ENCODE measurements at places on chromosomes 1 and 21.

- no peak for DNase-seq
Measured at GRCh38 chr1:18175530-18176377, 68.2 kb downstream of the IGSF21 start.

DNA sequence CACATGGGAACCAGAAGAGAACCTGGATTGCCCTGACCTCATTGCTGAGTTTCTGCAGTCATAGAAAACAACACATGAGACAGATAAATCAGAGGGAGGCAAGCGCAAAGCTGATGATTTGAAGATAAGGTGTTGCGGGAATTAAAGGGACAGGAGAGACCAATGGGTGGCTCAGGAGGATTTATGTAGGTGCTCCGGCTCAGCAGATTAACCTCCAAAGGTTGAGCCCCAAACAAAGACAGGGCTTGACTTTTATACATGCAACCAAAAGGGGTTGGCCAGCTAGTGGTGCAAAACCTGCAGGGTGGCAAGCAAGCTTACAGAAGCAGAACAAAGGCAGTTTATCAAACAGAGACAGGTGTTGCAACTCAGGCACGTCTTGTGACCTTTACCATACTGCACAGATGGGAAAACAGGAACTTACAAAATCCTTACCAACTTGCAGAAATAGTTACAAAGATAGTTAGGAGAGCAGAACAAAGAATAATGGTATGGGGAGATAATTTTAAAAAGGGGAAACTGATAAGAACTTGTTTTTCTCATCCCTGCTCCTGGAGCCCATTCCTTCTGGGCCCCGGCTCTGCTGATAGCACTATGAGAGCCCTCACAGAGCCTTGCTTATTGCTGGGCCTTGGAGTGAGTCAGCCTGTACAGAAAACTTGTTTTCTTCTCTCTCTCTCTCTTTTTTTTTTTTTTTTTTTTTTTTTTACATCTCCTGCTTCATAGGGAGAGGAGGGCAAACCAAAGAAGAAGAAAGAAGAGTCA, 93.6 kb downstream of the SNRPE start:
- DNase-seq = peak; percentile 24

DNA sequence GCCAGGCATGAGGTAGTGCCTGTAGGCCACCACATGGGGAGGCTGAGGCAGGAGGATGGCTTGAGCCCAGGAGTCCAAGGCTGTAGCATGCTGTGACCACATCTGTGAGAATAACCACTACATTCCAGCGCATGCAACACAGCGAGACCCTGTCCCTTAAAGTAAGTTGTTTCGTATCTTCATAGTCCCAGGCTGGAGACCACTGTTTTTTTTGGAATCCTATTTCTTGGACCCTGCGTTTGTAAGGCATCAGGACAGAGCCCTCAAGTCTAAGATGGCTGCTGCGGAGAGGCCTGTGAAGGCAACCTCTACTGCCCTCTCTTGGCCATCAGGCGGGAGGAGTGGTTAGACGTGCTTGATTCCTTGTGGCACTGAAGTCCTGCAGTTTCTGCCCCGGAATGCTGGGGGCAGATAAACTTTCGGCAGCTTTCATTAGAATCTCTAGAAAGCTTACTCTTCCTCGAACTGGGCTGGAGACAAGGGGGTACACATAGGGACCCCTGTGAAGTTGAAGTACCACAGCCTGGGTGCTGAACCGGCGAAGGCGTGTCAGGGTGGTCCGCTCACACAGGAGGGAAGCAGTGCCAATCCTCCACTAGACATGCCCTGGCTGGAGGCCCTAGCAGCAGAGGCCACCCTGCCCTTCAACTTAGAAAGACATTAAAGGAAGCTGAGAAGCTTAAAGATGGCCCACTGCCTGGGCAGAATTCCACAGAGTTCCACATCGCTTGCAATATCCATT, 36.6 kb downstream of the RABIF start:
- peak; percentile 79 for DNase-seq

DNA sequence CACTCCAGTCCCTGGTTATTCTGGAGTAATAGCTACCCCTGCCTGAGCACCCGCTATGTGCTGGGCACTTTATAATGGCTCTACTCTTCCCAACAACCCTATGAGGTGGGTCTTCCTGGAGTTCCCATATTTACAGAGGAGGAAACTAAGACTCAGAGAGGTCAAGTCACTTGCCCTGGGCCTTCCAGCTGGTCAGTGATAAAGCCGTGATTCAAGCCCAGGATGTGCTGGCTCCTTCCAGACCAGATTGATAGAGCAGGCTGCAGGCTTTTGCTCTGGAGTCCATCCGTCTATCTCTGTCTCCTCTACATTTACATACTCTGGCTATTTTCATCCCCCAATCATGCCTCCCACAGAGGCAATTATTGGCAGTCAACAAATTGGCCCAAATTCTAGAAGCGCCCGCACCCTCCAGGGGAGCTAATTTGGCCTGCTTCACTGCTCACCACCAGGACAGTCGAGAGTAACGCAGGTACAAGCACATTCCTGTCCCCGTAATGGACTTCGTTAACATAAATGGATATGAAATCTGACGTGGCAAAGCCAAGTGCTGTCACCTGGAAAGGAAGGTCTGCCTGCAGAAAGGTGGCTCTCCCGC, 39.8 kb upstream of the SELENON start:
- no peak for DNase-seq

DNA sequence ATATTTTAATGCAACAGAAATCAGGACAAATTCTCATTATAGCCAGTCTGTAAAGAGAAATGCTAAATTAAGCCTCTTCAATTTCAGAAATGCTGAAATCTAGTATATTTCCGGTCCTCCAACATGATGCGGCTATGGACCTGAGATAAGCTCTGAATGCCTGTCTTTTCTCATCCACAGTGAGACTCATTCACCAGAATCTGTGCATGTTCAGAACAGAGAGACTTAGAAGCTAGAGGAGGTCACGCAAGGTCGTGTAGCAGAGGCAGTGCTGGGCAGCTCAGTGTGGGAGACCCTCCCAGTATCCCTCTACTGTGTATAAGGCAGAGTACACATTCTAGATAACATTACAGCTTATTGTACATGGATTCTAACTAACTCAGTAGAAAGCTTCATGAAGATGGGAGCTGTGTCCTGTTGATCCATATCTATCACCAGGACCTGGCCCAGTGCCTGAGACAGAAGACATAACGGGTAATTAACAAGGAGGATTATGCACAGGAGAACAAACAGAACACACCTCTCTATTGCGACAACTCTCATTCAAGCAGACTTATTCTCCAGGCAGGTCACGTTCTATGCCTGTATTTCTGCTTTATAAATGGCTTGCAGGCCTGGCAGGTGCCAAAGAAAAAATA, 97.0 kb upstream of the COA6 start:
- DNase-seq = no peak

DNA sequence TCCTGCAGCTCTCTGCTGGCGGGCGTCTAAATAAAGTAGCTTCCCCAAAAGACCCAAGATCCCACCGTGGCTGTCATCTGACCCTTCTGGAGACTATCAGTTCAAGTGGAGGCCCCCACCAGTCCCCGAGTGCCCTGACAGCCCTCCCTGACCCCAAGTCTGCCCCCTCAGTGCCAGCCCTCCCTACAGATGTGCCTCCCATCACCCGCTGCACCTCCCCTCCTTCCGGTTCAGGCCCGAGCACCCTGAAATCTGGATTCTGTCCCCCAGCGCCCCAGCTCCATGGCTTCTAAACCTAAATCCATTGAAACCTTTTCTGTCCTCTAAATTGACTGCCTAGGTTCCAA, 595 bp downstream of the IL10RB start:
- DNase-seq = no peak

DNA sequence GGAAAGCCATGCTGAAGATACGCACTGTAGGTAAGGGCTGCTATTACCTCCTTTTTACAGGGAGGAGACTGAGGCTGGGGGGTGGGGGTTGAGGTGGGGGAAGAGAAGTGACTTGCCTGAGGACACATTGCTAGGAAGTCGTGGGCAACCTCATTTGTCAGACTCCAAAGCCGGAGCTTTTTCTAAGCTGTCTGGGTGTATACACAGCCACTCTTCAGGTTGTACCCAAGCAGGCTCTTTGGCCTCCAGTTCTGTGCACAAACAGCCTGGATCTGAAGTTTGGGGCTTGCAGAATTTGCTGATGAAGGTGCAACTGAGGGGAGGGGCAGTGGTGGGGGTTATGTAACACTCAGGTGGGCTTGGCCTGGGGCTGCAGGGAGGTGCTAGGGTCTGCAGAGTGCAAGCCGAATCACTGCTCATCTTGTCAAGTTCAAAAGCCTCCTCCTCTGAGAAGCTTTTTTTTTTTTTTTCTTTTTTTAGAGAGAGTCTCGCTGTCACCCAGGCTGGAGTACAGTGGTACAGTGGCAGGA, 16.9 kb downstream of the TINAGL1 start:
- DNase-seq = no peak

DNA sequence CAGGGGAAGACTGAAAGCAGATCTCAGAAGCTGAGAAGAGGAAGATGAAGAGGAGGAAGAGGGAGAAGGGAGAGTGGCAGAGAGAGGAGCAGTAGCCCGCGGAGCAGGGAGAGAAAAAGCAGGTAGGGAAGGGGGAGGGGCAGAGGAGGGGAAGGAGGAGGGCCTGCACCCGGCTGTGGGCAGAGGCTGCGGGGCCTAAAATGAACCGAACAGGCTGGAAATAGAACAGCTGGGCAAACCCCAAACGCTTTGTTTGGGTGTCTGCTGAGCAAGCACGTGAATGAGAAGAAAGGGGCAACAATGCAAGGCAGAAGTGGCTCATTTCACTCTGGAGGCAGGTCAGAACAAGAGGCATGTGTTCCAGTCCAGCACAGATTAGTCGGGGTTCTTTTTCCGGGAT, 33.5 kb downstream of the KCNC4 start:
- peak; percentile 57 for DNase-seq

DNA sequence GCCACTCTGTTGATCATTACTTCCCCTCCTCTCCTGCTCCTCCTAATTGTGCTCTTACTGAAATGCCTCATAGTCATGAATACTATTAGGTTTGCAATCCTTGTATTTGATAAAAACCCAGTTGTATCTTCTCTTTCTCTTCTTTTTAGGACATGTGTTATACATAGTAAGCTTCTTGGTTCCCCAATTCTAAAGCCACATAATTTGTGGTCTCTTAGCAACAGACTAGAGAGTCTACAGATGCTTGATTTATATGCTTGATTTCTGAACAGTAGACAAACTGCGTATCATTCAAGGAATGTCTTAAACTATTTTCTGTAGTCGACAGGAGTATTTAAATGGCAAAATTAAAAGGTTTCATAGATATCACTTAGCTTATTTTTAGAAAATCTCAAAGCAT, 1598.9 kb downstream of the PLA2G4A start:
- DNase-seq = no peak

- no peak for DNase-seq
Measured at GRCh38 chr1:155847823-155848529, 9.0 kb downstream of the GON4L start.

GRCh38 chr1:186531561-186532165, 70.7 kb upstream of the PDC start:
- peak; percentile 10 for DNase-seq

GRCh38 chr1:235741294-235741693, 91.7 kb upstream of the GNG4 start:
- no peak for DNase-seq

DNA sequence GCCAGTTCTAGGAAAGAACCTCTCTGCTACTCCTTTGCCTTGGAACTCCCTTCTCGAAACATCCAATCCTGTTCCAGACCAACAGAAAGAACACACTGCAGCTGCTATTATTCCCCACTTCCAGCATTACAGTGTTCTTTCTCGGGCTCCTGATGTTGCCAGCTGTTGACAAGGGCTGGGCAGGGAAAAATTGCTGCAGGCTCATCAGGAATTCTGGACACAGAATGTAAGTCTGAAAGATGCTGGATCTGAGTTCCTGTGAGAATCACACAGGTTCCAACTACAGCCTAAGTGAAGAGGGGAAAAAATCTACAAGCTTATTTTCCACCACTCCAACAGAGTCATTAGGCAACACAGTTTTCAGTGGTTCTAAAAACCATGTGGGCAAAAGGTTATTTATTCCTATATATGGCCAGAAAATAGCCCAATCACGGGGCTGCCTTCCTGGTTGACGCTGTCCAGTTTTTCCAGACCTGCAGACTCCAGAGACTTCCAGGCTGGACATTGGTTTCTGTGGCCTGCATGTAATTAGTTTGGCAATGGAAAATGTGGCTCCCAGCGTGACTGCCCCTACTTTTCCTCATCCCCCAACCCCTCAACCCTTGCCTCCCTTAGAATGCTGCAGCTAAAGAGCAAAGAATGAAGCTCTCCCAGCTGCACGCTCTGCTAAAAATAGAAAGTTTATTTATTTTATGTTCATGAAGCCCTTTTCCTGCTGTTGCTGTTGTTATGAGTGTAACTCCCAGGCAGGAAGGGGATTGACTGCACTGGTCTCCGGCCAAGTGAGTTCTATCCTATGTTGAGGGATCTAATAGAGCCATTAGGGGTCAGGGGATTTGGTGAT, 8.3 kb upstream of the KIAA0040 start:
- DNase-seq = no peak

DNA sequence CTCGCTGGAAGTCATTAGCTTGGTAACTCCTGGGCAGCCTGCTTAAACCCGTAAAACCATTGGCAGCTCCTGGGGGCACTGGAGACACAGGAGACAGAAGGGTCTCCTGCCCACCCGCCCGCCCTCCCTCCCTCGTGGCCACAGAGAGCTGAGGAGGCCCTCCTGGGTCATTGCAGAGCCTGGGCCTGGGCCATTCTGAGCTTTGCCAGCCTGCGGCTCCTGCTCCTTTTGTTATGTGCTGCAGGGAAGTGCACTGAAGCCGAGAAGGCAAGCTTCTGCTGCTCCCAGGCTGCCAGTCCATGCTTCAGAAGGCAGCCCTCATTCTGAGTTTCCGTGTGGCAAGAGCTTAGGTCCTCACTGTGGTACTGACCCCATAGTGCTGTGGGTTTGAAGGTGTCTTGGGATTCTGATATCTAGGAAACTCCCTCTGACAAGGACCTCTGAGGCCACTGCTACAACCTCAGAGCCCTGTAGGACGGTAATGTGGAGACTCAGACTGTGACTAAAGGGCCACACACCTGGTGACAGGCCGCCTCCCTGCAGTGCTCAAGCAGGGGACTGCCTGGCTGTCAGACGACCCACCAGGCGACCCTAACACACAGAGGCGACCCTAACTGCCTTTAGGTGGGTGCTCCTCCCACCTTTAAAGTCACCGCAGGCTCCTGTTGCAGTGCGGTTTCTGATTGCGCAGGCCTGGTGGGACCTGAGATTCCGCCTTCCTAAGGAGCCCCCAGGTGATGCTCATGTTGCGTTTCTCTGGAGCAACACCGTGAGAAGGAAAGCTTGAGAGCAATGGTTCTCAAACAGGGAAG, 118.7 kb downstream of the IER5 start:
- no peak for DNase-seq

DNA sequence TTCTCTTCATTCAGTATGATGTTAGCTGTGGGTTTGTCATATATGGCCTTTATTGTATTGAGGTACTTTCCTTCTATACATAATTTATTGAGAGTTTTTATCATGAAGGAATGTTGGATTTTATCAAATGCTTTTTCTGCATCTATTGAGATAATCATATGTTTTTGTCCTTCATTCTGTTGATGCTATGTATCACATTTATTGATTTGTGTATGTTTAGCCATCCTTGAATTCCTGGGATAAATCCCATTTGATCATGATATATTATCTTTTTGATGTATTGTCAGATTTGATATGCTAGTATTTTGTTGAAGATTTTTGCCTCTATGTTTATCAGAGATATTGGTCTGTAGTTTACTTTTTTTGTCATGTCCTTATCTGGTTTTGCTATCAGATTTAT, 20.9 kb upstream of the GPR161 start:
- no peak for DNase-seq

GRCh38 chr1:67159233-67159632, 7.0 kb upstream of the IL23R start:
- no peak for DNase-seq
